RWPE2 (cell line): ENCODE measurements at places on chromosomes 7 and 10.

- DNase-seq: no peak
Measured at GRCh38 chr7:140314573-140315480, 83.5 kb downstream of the SLC37A3 start.

DNA sequence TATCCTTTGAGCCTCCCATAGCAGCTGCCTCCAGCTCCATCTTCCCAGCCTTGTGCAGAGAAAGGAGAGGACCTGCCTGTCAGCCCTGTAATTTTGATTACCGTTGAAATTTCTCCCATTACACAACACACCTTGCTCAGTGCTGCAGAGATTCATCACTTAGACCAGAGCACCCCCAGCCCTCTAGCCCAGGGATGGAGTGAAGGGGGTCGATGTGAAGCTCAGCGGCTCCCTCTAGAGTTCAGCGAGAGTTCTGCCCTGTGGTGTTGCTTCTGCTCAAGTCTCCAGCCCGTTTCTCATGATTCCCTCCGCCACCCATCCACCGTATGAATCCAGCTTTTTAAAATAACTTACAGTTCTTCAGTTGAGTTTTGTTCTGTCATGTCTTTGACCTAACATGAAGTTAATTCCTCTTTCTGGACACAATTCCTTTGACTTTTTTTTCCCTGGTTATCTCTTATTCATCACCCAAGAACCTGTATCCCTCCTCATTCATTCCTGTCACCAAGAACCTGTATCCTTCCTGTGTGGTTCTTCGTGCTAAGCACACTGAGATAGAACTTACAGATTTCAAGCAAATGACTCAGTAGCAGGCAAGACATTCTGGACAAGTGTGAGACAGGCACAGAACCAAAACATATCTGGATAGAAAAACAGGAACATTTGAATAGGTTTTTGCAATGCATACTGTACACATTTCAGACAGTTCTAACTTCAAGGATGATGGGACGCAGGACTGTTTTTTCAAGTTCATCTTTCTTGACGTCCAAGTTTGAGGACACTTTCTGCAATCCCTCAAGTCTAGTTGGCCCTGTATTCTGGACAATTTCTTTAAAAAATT is 35.0 kb upstream of the ZNF32 start:
- no peak for DNase-seq

DNA sequence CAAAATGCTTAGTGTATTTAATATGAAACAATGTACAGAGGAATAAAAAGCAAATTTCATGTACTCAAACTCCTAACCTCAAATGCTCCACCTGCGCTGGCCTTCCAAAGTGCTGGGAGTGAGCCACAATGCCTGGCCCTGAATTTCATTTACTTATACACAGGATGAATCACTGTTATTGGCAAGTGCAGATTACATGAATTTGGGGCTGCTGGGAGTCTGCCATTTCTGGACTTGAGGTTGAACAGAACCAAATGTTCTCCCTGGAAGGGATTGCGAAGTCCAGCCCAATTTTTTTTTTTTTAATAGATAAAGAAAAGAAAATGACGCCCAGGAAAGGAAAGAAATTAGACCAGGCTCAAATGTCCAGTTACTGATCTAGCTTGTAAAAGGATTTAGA is 6.8 kb upstream of the CSTF2T start:
- DNase-seq: no peak

GRCh38 chr10:132696728-132697577 is 89.0 kb downstream of the NKX6-2 start:
- peak; percentile 44 for DNase-seq

DNA sequence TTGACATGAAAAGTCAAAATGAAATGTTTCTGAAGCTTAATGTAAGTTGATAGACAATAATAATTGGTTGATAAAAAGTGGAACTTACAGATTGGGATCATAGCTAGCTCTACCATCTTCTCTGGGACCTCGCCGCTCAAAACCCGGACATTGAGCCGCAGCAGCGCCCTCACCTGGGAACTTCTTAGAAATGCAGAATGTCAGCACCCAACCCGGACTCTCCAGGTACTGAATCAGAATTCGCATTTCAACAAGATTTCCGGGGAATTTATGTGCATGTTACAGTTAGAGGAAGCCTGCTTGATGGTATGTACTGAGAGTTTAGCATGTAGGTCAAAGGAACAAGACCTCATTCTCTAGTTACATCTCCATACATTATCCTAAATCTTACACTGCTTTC is 36.7 kb upstream of the ABLIM1 start:
- DNase-seq: no peak

DNA sequence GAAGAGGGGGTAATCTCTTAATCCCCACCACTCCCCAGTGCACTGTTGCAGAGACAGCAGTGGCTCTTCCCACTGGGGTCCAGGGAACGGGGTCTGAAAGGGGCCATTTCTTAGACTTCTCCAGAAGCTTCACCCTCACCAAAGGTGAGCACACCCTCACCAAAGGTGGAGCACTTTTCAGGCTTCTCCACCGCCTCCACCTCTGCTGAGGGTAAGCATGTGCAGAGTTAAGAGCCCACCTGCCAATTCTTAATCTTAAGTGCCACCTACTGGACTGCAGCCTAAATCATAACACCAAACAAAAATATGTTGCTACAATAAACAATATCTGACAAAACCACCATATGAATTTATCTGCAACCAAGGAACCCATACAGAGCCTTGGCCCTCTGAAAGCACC is 27.0 kb downstream of the SNX13 start:
- no peak for DNase-seq
